Kasumi-1 (cell line): ENCODE measurements at places on chromosomes 2 and 18.

- DNase-seq, result no peak
These were observed 51.7 kb downstream of the NOP58 start for GRCh38 chr2:202317080-202317857.

DNA sequence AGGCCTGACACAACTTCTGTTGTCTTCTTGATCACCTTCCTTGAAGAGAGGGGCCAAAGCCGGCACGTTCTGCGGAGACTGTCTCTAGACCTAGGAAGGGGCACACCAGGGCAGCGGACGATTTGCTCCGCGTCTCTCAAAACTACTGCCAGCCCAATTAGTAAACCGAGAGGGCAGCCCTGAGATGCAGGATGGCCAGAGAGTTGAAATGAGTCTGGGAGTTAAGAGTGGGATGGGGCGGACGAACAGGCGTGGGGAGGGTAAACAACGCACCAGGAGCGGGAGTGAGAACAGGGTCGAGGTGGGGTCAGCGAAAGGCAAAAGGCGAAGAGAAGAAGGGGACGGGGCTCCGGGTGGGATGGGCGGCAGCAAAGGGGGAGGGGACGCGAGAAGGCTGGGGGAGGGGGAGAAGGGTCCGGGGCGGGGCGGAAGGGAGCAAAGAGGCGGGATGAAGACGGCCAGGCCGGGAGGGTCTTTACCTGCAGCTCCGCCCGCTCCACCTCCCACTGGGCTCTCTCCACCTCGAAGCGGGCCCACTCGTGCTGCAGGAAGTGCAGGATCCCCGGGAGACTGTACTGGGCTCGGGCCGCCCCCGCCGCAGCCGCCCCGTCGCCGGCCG, 476 bp downstream of the STRN start:
- peak; percentile 34 for DNase-seq

DNA sequence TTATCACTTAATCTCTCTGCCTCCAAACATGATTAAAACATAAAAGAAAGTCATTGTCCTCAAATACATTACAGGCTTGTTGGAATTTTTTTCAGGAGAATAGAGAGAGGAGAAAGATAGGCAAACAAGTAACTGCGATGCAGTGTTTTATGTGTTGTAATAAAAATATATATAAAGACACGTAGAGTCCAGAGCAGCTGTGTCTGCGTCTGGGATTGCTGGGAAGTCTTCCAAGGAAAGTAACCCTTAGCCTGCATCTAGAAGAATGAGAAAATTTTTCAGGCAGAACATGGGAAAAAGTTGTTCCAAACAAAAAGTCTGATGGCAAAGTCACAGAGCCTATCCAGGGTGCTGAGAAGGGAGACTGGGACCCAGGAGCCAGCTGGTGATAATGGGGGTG, 91.8 kb upstream of the ST6GAL2 start:
- DNase-seq, result no peak

DNA sequence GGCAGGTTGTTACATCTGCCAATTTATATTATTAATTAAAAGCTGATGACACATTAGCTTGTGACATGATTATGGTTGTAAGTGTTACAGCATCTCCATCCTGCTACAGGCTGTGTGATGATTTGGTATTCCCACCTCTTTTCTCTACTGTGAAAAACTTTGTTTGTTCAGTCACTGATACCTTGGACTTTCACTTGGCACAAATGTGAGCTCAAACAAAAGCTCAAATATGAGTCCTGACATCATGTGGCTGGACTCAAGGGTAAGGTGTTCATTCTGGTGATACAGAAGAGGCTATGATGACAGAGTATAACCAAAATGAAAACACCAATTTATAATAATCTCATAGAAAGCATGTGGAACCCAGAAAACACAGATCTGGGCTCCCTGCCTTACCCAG, 11.4 kb upstream of the IL36A start:
- DNase-seq, result no peak

DNA sequence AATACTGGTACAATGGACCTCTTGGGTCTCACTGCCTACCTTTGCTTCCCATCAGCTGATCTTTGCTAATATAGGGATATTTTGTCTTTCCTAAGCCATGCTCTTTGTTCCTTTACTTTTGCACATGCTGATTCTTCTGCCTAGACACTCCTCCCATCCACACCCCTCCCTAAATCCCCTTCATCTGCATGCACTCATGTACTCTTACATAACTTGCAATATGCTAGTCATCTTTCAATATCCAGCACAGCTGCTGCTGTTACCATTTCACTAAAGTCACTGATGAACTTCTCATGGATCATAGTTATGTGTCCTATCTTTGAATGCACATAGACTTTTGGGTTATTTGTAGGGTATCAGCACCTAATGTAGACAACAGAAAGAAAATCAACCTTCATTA, 18.5 kb upstream of the DTNA start:
- DNase-seq, result no peak

GRCh38 chr2:176675271-176675949, 406.2 kb downstream of the MTX2 start:
- no peak for DNase-seq

DNA sequence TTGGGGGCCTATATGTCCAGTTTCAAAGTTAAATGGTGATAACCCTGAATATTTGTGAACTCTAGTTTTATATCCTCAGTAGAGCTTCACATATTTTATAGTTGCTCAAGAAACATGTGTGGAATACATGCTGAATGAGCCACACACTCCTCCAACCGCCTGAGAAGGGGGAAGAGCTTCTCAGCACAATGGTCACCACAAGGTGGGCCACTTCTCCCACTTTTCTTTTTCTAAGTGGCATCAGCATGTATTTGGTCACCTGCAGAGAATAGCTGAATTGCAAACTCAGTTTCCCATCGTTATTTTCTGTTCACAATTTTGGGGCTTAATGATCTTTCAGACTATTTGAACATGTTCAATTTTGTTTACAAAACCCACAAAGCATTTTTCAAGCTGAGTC, 340.5 kb downstream of the PARD3B start:
- DNase-seq, result no peak

- no peak for DNase-seq
These were observed 61.8 kb upstream of the ARL4C start for GRCh38 chr2:234558642-234559041.

DNA sequence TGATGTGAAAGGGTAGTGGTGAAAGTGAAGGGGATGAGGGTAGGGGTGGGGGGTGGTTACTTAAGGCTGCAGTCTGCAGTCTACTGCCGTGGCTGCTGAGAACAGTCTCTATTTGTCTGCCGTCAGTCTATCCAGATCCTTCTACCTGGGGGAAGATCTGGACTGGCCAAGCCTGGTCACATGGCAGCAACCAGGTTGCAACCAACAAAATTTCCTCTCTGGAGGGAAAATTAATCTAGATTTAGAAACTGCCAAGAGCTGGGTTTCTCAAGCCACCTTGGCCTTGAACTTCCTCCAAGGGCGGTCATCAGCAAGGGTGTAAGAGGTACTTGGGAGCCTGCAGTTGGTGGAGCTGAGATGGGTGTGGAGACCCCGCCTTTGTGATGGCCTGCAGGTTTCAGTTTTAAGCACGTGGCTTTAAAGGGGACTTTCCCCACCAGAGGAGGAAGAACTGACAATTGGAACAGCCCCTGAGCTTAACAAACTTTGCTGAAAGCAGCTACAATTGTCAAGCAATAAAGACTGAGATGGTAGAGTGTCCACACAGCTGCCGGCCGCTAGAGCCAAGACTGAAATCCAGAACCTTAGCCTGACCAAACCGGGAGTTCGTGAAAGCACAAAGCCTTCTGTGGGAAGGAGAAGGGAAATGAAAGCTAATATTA, 31.4 kb upstream of the KCMF1 start:
- no peak for DNase-seq

GRCh38 chr2:38178556-38179419, 102.8 kb upstream of the CYP1B1 start:
- peak; percentile 54 for DNase-seq

- DNase-seq, result no peak
These were observed 698.2 kb downstream of the TRIB2 start for GRCh38 chr2:13414897-13415296.

- no peak for DNase-seq
These were observed 674 bp downstream of the PTPN4 start for GRCh38 chr2:119760237-119760955.

DNA sequence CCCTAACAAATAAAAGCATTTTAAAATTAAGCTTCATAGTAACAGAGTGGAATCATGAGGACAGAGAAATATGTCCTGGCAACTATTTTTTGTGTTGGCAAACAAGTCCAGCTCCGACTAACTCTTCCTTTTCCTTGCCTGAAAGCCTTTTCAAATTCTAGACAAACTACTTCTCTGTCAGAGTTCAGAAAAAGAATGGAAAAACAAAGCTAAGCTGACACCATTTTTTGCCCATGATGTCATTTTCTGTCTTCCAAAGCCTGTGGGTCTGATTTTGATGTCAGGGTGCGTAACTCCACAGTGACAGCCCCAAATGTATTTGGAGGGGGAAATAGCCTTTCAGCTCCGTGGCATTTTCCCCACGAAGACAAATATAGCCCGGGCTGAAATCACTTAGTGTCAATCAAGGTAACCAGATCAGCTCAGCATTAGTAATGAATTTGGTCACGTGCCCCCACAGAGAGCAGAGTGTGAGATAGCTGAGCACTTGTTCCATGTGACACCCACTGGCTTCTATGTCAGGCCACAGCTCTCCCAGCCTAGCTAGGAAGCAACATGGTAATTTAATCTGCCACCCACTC, 233.0 kb upstream of the SIX2 start:
- no peak for DNase-seq

GRCh38 chr2:228401065-228401912, 219.8 kb upstream of the SPHKAP start:
- DNase-seq, result peak; percentile 43

GRCh38 chr2:3460831-3461800, 58.2 kb downstream of the ADI1 start:
- no peak for DNase-seq

- no peak for DNase-seq
These were observed 225.1 kb downstream of the SH3RF3 start for GRCh38 chr2:109353806-109354745.

DNA sequence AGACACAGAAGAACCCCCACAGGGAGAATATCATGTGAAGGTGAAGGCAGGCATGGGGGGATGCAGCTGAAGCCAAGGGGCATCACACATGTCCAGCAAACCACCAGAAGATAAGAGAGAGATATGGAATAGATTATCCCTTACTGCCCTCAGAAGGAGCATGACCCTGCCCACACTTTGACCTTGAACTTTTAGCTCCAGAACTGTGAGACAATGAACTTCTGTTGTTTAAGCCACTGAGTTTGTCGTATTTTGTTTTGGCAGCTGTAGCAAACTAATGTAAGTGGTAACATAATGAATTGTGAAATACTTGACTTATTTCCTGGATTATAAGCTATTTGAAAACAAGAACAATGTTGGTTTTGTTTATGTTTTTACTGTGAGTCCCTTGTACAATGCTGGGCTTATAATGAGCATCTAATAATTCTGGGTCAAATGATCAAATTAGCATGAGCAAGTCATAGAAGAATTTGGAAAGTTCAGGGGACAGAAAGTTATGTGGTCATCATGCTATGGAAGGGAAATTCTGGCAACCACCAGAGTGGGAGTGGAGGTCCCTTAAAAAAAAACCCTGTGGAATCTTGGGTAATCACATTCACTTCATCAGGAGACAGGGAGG, 541.0 kb upstream of the KLHL29 start:
- no peak for DNase-seq

GRCh38 chr2:79799729-79800128, 286.9 kb downstream of the CTNNA2 start:
- DNase-seq, result no peak

DNA sequence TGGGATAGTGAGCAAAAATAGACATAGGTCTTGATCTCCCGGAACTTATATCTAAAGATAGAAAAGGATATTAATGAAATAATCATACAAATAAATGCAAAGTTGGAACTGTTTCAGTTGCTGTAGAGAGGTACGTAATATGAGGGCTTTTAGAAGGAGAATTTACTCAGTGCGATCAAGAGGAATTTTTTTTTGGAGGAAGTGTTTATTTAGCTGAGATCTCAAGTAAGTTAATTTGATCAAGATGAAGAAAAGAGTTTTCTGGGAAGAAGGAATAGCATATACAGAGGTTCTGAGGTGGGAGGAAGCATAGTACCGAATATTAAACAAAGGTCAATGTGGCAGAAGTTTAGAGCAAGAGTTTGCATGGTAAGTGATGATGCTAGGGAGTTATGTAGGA, 11.3 kb downstream of the MBD5 start:
- no peak for DNase-seq

- DNase-seq, result no peak
These were observed 537 bp upstream of the HOXD4 start for GRCh38 chr2:176150584-176151441.

DNA sequence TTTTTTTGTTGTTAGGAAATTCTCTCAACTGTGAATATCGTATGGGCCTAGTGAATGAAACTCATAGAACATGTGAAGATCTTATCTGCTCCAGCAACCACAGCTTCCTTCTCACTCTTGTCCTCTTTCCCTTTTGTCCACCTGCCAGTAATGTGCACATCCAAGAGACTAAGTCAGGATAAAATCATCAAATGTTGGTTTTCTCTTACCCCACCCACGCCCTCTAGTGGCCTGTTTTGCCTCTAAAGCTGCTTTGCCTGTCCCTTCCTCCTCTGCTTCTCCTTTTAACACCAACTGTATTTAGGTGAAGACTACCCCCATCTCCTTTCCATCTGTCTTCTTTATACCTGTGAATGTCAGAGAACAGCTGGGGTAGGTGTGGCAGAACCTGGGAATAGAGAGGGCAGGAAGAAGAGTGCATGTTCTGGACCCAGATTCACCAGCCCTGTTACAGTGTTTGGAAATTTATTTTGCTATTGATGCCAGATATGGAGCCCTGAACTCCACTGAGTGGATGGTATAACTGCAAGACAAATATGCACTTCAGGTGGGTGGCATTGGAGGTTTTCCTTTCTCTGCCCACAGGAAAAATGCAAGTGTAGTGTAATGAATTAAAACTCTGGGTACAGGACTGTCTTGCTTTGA, 8.4 kb upstream of the MGAT5 start:
- DNase-seq, result peak; percentile 93

DNA sequence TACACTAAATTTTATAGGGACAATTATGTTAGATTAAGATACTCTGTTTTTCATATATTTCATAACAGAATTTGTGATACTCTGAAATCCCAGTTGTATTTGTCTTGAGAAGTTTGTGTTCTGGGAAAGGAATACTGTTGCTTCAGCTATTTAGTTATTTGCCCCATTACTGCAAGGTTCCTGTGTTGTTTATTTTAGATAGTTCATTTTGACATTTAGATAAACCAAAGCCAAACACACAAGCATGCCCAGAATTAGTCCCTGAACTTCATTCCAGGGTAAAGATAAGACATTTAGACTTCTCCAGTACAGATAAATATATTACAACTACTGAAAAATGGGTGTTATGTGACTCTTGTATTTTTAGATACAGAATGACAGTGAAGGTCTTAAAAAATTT, 74.7 kb downstream of the BMPR2 start:
- no peak for DNase-seq

GRCh38 chr2:238570926-238571325, 144.2 kb downstream of the ASB1 start:
- no peak for DNase-seq

DNA sequence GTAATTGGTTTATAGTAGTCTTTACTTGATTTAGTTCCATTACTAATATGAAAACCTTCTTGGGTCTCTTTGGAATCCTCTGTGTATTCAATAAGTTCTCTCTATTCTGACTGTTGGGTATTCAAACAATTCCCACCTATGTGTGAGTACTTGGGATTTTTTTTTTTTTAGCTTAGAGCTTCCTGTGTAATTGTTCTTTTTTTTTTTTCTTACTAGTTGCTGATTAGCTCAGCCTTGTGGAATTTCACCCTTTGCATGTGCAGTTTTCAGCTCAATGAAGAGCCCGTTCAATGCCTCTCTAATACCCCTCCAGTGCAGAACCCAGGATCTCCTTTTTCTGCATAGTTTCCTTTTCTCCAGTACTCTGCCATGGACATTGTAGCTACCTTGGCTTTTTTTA, 339.1 kb upstream of the GALNT5 start:
- no peak for DNase-seq
